ENCODE measurements at places on chromosomes 5 and 9.

- DNase-seq, result no peak
Measured at GRCh38 chr5:115243412-115243811, 19.3 kb downstream of the PGGT1B start.

GRCh38 chr5:147445090-147445489 is 64.8 kb downstream of the DPYSL3 start:
- no peak for DNase-seq

GRCh38 chr5:177301503-177302165 is 1.9 kb downstream of the RAB24 start:
- DNase-seq, result no peak

DNA sequence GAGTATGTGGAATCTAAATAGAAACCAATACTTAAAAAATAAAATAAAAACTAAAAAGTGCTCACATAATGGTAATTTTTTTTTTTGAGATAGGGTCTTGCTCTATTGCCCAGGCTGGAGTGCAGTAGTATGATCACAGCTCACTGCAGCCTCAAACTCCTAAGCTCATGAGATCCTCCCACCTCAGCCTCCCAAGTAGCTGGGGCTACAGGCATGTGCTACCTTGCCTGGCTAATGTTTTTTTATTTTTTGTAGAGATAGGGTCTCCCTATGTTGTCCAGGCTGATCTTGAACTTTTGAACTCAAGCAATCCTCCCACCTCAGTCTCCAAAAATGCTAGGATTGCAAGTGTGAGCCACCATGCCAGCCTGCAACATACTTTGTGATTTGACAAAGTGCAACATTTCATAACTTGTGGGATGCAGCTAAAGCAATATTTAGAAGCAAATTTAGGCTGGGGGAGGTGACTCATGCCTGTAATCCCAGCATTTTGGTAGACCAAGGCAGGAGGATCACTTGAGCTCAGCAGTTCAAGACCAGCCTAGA is 18.4 kb downstream of the AP3B1 start:
- DNase-seq, result no peak

GRCh38 chr5:141867139-141867538 is 11.1 kb downstream of the PCDH1 start:
- no peak for DNase-seq

DNA sequence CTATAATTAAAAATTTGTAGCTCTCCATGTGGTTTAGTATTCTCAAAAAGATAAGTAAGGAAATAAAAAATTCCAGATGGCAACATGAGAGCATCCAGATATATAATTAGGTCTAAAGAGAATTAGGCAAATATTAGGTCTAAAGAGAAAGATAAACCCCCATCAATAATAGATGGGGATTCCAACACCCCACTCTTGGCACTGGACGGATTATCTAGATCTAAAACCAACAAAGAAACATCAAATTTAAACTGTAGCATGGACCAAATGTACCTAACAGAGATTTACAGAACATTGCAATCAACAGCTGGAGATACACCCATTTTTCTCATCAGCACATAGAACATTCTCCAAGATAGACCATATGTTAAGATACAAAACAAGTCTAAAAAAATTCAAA is 31.6 kb downstream of the RGMB start:
- no peak for DNase-seq

GRCh38 chr5:43959144-43959543 is 356.2 kb downstream of the NNT start:
- no peak for DNase-seq

DNA sequence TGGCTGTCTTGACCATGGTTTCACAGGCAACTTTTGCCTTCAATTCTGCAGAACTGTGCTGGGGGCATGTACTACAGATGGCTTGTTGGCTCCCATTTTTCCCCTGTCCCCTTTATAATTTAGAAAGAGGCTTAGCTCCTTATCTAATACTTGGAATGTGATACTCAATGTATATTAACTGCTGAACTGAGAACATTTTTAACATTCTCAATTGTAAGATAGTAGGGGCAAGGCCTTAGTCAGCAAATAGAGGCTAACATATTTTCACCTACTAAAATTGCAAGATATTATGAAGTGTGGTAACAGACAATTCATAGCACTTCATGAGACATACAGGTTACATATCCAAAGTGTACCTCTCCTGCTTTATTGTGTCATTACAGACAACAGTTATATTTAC is 118.1 kb upstream of the ZNF366 start:
- DNase-seq, result no peak

- DNase-seq, result no peak
Measured at GRCh38 chr5:78586251-78586650, 62.3 kb downstream of the LHFPL2 start.

- DNase-seq, result no peak
Measured at GRCh38 chr5:15687401-15687800, 187.4 kb downstream of the FBXL7 start.
